Non-pigmented ciliary epithelial cell (primary cell): ENCODE measurements at places on chromosomes 12 and 14.

DNA sequence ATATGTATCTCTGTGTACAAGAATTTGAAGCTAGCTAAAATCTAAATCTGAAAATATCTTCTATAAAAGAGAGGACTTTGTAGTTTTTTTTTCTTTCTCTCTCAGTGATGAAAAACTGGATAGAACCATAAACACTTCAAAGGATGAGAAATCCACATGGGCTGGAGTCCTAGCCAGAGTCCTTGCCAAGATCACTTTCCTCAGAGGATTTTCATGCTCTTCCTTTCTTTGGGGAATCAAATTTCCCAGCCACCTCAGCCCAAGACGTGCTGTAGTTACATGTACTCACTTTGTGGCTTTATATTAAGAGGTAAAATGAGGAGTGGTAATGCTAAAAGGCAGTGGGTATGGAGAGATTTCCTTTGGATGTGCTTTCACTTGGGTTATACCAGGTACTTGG is 110.3 kb downstream of the SLC38A1 start:
- DNase-seq: no peak

DNA sequence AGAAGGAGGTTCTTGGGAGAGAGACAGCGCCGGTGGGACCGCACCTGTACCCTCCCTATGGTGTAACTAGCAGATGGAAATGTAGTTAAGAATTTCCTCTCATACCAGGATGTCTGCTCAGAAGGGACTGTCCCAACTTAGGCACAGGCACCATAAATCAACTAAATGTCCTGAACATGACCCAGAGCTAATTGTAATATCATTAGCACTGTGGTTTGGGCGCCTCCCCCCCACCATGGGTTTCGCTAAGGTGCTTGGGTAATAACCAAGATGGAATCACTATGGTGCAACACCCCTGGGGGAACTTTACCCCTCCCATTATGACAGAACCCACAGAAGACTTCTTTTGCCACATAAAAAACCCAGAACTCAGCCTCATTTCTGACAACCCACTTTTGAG is 15.9 kb downstream of the ZNF641 start:
- no peak for DNase-seq

- DNase-seq: no peak
Measured at GRCh38 chr14:100607611-100607956, 20.4 kb upstream of the BEGAIN start.

DNA sequence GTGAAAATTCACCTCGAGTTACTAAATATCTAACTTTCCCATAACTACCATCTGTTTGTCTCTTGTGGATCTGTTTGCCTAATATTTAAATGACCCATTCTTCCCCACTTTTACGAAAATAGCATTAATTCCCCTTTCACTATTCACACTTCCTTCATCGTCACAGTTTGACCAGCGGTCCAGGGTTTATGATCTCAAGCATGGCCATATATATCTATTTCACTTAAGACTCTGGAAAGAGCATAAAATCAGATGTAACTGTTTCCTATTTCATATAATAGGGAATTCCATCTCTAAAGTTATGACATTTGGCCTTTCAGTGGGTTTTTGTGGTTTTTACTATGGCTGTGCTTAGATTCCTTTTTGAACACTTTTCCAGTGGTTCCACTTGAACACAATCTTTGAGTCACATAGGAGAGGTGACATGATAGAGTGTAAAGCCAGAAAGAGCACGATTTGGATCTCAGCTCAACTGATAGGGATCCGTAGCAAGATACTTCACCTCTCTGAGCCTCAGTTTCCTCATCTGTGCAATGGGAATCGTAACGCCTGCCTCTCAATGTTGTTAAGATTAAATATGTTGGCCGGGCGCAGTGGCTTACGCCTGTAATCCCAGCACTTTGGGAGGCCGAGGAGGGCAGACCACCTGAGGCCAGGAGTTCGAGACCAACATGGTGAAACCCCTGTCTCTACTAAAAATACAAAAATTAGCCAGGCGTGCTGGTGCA is 754 bp upstream of the BCL2L14 start:
- no peak for DNase-seq

DNA sequence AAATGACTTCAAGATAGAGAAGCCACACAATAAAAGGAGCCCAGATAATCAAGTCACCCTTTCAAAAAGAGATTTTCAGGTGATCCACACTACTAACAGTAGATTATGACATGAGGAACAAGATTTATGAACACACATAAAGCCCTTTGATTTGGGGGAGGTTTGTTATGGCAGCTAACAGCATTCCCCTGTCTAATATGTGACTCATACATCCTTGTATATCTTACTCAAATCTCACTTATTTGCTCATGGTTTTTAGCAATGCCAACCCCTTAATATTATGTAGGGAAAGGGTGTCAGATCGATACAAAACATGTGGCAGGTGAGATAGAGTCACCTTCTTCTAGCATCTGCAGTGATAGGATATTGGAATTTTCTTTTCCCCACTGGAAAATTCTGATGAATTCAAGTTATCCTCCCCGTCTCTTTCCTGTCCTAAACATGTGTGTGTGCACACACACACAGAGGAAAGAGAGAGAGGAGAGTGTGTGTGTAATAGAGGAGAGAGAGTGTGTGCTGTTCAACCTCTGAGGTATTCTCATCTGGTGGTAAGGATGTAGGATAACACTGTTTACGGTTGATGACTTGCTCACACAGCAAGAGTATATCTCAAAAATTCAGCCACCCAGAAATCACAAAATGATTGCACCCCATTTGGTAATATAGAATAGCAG is 319.9 kb downstream of the KCNC2 start:
- peak; percentile 24 for DNase-seq

- DNase-seq: no peak
Measured at GRCh38 chr14:95303552-95303951, 16.2 kb downstream of the CLMN start.

DNA sequence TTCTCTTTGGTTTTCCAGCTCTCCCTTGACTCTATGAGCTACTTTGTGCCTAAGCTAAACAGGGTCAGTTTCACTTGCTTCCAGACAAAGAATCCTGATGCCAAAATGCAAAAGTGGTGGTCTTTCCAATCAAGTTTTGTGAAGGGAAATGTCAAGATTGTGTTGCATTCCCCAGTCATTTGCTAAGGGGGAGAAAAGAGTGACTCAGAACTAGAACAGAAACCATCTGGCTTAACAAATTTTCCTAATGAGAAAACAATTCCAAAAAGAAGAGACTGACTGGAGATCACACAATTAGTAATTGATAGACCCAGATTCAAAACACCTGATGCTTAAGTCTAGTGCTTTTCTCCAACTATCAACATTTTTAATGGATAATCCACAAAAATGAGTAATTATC is 235.1 kb upstream of the DIO2 start:
- DNase-seq: no peak

GRCh38 chr12:96892104-96892503 is 15.0 kb upstream of the NEDD1 start:
- no peak for DNase-seq

GRCh38 chr12:52310622-52311284 is 10.4 kb downstream of the KRT83 start:
- no peak for DNase-seq

DNA sequence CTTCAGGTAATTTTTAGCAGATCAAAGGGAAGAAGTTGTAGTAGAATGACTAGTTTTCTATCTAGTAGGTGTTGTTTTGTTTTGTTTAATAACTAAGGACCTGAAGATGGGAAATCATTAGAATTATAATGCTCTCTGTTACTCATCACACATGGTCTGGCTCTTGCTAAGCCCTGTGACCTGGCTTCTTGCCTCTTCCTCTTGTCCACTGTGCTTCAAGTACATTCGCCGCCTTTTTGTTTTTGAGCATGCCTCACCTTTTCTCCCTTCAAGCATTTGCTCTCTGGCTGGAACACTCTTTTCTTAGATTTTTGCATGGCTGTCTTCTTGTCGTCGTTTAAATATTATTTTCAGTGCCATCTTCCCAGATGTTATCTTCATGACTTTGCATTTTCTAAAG is 47.7 kb downstream of the DAAM1 start:
- no peak for DNase-seq

DNA sequence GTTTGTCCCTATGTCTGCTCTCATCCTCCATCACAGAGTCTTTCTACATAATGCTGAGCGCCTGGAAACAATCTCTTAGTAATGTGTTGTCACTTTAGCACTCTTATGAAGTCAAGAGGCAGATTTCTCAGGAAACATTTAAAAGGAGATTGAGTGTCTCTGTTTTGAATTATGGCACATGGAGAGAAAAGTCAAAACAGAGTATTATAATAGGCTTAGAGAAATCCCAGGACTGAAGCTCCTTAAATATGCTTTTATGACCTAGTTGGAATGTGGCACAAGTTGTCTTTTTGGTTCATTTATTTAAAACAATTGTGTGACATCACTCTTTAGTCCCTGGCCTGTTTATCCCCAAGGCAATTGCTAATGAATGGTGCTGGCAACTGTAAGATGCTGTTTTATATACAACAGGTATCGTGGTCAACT is 117.8 kb upstream of the HIF1A start:
- no peak for DNase-seq

DNA sequence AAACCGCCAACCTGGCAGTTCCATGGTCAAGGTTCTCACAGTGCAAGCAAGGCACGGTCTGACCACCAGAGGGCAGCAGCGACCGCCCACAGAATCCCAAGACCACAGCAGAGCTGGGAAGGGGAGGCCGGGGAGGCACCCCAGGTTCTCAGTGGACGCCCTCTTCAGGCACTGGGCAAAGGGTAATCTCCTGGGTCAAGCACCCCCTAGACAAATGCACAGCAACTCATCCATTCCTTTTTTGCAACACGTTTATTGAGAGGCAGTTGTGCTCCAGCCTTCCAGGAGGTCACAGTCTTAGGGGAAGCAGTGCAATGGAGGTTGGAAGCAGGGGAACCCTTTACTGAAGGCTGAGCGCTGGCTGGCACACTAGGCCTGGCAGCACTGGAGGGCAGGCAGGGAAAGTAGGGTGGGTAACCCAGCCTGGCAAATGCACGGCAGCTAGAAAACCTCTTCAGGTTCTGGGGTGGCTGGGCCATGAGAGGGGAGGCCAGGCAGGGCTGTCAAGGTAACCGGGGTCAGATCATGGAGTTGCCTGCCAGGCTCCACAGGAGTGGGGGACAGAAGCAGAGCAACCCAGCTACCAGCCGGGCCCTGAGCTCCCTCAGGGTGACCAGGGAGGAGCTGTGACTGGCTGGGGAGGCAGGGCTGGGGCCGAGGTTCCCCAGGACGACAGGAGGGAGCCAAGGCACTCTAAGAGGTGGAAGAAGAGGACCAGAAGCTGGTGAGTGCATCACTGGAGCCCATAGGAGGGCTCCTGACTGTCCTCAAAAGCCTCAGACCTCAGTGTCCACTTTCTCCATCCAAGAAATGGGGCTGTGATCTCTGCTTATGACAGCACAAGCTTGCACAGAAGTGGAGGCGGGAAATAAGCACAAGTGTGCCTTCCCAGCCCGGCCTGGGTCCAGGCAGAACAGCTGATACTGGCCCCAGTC is 1.8 kb upstream of the RHOF start:
- no peak for DNase-seq

GRCh38 chr12:119914666-119915065 is 37.5 kb upstream of the CIT start:
- no peak for DNase-seq

DNA sequence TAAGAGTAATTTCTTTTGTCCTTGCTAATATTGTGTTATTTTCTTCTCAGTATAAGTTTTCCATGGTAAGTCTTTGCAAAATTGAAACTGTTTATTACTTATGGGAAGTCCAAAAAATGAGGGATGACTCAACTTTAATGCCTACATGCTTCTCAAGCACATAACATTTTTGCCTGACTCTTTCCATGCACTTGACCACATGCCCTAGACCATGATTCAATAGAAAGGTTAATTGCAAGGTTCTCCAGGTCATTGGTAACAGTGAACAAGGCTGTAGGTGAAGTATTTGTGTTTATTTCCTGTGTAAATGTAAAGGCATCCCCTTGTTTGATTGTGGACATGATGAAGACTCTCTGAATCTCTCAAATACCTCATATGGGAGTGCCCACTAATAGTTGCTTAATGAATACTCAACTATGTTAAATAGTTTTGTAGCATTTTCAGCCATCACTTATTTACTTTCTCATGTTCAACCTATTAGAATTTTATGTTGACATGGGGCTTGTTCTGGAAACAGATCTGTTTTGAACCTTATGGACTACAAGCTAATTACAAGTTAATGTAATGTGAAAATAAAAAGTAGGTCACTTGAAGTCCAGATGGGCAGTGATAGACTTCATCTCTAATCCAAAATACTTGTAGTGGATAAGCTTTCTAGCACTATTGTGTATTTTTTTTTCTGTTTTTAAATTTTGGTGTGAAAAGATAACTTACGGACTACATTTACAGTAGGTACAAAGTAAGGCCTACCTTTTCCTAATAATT is 131.7 kb downstream of the TMTC2 start:
- no peak for DNase-seq

GRCh38 chr14:90651271-90651804 is 164.9 kb downstream of the TTC7B start:
- no peak for DNase-seq
